Left renal cortex interstitium (tissue), 4 donors: ENCODE measurements at places on chromosomes 16 and 17. TPM values are rescaled to one million over a fixed set of nuclear protein-coding genes. Genes with fewer than 3 reads are reported as not detected.
A peak's percentile ranks its signal among the peaks of the same experiment; 100 is the strongest.

DNA sequence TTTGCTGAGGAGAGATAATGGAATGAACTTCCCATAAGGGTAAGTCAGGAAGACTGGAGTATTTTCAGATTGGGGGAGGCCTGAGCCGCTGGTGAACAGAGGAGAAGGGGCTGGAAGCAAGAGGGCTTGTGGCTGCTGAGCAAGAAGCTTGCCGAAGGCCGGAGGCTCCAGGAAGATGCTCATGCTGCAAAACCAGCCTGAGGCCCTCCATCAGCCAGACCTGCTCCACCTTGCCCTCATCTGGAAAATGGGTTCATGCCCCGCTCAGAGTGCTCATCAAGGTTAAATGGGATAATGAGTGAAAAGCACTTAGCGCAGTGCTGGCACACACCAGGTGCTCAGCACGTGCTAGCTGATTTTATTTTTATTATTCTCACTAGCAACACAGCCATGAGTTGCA, 5.5 kb upstream of the ASGR1 start:
- no peak for DNase-seq

DNA sequence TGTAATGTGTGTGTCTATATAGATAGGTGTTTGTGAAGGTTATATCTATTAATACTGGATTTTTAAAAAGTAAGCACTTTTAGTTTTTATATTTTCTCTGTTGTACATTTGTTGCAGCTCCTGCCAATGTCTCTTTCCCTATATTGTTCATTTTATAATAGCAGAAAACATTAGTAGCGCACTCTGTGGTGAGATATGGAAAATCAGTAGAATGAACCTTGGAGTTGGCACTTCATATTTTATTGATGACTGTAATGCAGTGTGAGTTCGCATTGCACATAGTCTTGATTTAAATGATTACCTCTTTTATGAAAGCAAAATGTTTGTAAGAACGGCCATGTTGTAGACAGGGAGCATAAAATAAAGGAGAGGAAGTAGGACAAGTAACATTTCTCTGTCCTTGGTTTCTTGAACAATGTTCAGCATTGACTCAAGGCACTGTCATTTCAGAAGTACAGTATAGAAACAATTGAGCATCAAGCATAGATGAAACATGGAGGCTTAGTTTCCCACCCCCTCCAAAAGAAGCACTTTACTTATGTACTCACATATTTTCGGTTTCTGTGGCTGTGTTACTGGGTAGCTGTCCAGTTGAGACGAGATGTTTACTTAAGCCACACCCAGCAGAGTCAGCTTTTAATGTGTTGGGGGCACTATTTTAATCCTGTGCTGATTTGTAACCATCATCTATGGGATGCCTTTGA, 74.0 kb downstream of the TANC2 start:
- no peak for DNase-seq

- DNase-seq = no peak
These were observed 35.4 kb downstream of the WNT3 start for GRCh38 chr17:46783031-46783593.

DNA sequence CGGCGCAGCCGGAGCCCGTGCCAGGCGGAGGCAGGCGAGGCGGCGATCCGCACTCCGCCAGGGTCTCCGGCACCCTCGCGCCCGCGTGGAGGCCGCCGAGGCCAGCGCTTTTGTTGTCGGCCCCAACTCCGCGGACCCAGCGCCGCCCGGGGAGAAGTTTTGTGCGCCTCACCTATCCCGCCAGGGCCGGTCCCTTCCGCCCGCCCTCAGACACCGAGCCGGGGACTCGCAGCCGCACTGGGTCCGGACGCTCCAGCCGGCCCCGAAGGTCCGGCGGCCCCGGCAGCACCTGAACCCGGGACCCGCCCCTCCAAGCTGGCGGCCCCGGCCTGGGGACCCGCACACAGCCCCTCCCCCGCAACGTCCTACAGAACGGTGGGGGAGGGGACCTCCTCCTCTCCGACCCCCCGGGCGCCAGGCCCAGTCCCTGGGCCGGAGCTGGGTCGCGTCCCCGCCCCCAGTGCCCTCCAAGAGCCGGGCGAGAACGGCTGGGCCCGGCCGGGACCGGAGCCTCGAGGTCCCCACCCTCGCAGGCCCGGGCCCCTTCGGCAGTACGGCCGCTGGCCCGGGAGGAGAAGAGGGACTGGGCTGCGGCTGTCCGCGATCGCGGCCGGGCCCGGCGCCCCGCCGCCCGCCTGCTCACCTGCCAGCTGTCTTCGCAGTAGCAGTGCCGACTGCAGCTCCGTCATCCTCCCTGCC, 698 bp downstream of the UBE2G1 start:
- no peak for DNase-seq

DNA sequence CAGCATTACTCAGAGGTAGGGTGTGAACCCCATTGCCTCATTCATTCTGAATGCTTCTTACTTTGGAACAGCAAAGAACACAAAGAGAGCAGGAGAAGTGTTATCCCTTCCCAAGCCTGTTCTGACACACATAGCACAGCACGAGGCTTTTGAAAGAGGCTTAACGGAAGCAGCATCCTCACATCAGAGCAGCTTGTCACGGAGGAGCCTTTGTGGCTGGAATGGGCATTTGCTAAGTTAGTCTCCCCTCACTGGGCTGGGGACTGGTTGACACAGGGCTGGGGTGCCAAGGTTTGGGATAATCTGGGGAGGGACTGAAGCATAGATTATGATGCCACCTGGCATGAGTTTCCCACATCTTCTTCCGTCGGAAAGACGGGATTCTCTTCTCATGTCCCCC, 167.5 kb upstream of the DNAH9 start:
- no peak for DNase-seq

- DNase-seq = no peak
These were observed 986 bp upstream of the ELOB start for GRCh38 chr16:2777903-2778629.

DNA sequence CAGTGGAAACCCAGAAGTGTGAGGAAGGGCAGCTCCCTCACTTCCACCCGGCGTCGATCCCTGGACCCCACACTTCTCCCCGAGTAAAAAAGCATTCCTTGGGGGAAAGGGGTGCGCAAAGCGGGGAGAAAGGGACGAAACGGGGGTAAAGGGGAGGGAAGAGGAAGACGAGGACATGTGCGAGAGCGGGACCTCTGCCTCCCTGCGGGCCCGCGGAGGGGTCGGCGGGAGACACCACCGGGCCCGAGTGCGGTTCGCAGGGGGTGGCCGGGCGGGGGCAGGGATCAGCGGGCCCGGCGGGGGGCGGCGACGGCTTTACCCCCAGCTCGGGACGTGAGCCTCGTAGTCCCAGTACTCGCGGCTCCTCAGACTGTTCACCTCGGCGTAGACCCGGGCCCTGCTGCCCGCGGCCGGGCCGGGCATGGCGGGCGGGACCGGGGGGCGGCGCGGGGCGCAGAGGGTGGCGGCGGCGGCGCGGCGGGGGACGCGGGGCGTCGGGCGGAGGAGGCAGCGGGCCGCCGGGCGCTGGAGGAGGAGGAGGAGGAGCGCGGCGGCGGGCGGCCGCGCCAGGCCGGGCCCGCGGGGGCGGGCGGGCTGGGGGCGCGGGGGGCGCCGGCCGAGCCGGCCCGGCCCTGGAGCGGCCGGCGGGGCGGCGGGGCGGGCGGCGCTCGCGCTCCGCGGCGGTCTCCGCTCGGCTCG, 443 bp downstream of the CSNK2A2 start:
- peak; percentile 0 for DNase-seq

DNA sequence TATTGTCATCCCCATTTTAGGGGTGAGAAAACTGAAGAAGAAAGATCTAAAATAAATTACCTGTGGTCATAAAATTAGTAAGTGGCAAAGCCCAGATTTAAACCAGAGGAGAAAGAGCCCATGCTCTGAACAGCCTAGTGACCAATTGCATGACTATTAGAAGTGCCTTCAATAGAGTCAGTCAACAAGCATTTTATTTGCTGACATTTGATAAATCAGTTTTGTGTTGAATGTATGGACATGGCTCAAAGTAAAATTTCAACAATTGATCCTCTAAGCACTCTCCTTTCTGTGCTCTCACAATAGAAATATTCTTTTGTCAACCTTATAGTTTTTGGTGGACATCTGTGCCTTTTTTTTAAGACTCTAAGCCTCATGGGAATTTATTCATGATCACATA, 572.9 kb upstream of the SOX9 start:
- DNase-seq = no peak

- DNase-seq = no peak
These were observed 42.9 kb downstream of the AMFR start for GRCh38 chr16:56382459-56382858.

GRCh38 chr16:11470676-11471415, 115.9 kb downstream of the LITAF start:
- no peak for DNase-seq

DNA sequence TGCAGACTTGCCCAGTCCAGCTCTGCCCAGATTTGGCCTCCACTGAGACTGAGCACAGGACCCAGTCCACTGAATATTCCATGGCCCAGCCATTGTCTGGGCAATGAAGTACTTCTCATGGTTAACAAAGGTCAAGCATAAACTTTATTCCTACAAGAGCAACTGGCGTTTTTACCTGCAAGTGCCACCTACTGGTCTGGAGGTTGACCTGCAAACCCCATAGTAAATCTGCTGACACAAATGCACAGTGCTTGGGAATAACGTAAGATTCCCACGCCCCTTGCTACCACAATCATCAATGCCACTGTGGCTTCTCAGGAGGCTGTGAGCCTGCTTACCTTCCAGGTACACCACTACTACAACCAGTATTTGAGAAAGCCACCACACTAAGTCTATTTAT, 170.2 kb downstream of the CEP112 start:
- no peak for DNase-seq

DNA sequence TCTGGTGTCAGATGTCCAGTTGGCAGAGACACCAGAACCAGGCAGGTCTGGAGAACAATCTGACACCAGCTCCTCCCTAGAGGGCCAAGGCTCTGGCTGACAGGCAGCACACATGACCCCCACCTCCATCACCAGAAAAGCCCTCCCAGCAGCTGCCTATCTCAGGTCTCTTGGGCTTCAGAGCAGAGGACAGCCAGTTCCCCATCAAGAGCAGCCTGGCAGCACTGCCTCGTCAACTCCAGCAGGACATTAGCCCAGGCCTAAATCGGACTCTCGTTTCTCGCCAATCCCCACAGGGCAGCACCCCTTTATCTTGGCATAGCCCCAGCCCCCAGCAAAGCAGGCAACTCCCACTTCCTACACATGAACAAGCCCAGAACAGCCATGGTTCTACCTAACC, 4.4 kb downstream of the JUP start:
- DNase-seq = no peak

- no peak for DNase-seq
These were observed 318.3 kb downstream of the PHKB start for GRCh38 chr16:47779201-47780016.

DNA sequence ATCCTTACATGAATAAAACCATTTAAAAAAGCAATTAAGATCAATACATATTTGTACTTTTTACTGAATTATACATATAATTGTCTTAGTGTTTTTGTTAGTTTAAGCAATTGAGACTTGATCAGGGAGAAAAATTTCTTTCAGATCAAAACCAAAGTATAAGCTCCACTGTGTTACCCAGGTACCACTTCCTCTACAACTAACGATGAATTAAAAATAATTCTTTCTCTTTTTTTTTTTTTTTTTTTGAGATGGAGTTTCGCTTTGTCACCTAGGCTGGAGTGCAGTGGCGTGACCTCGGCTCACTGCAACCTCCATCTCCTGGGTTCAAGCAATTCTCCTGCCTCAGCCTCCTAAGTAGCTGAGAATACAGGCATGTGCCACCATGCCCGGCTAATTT, 6.8 kb downstream of the FBXO47 start:
- no peak for DNase-seq

DNA sequence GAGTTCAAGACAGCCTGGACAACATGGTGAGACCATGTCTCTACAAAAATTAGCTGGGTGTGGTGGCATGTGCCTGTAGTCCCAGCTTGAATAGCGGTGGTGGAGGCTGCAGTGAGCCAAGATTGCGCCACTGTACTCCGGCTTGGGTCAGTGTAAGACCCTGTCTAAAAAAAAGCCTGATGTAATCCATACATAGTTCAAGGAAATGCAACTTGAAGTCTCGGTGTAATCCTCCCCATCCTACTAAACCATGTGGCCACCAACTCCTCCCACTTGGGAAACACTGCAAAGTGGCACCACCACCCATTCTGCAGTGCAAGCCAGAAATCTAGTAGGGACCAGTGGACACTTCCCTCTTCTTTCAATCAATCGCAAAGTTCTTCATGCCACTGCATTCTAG, 5.4 kb upstream of the KPNB1 start:
- no peak for DNase-seq

DNA sequence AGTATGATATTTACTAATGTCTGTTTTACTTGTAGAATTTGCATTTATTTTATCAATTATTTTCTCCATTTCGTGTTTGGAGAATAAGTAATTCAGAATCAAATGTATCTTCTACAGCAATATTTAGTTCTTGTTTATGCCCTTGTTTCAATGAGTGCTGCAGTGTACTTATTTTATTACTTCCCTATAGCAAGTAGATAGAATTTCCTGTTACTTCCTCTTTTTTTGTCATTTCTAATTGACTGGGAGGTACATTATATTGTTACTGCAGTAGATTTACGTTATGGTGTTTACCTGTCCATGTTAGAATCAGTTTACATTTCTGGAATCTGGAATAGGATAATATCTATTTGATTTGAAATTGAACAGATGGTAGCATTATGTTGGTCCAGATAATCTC, 71.2 kb downstream of the OMG start:
- DNase-seq = no peak

DNA sequence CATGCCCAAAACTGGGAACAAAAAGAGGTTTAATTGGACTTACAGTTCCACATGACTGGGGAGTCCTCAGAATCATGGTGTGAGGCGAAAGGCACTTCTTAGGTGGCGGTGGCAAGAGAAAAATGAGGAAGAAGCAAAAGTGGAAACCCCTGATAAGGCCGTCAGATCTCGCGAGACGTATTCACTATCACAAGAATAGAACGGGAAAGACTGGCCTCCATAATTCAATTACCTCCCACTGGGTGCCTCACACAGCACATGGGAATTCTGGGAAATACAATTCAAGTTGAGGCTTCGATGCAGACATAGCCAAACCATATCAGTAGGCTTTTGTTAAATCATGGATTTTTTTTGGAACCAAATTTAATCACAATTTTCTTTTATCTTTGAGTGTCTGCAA, 24.4 kb downstream of the RBL2 start:
- no peak for DNase-seq

- DNase-seq = no peak
These were observed 7.8 kb downstream of the CLCN7 start for GRCh38 chr16:1466968-1467521.

SHBG gene
- polyA plus RNA-seq = 4.5 TPM

TBC1D3C gene
- not detected for polyA plus RNA-seq

USP43 gene
- 6.0 TPM for polyA plus RNA-seq

GJC1 gene
- 21.4 TPM for polyA plus RNA-seq

KRT40 gene
- not detected for polyA plus RNA-seq

ANKS4B gene
- 3.2 TPM for polyA plus RNA-seq

TCAP gene
- polyA plus RNA-seq = 2.2 TPM

QPRT gene
- 187 TPM for polyA plus RNA-seq

PABPN1L gene
- polyA plus RNA-seq = not detected

KAT7 gene
- 50.9 TPM for polyA plus RNA-seq

SAP30BP gene
- polyA plus RNA-seq = 101 TPM

OR4D1 gene
- not detected for polyA plus RNA-seq

PRDM7 gene
- 0.34 TPM for polyA plus RNA-seq
